ENCODE measurements at places on chromosomes 1 and 21.

GRCh38 chr21:18318156-18318555, 73.5 kb downstream of the CHODL start:
- no peak for DNase-seq

- no peak for DNase-seq
These were observed 334.6 kb downstream of the RGS7 start for GRCh38 chr1:241022366-241022765.

DNA sequence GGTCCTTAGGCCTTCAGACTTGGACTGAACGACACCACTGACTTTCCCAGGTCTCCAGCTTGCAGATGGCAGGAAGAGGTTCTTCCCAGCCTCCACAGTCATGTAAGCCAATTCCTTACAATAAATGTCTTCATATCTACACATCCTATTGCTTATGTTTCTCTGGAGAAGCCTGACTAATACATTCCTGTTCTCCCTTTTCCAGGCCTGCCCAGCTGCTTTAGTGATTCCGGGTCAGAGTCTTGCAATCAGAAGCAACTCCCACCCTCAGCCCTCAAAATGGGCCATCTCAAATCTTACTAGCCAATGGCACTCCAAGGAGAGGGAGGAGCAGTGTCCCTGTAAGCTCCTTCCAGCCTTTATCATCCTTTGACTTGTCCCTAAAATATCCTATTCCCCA, 16.4 kb upstream of the CPT2 start:
- DNase-seq: no peak

DNA sequence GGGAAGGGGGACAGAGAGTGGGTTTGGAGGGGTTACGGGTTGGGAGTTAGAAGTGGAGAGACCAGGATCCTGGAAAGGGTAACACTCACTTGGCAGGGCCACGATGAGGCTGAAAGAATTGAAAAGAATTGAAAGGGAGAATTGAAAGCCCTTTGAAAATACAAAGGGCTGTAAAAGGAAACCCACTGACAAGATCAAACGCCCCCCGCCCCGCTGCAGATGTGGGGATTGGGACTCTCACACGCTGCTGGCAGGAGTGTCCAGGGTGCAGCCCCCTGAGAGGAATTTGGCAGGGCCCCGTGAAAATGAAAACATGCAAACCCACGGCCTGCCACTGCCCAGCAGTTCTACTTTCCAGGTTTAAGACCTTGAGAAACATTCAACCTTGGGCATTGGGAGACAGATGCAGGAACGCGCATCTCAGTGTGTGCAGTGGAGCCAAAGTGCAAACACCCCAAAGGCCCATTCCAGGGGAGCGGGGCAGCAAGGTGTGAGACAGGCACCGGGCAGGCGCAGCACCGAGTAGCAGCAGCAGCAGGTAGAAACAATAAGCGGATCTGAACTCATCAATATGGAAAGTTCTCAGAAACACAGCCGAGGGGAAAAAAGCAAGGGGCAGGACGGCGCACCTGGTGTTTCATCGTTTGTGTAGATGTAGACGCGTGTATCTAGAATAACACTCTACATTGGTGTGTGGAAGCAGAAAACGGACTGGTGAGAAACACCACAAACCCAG, 8.3 kb upstream of the TNFRSF1B start:
- no peak for DNase-seq

DNA sequence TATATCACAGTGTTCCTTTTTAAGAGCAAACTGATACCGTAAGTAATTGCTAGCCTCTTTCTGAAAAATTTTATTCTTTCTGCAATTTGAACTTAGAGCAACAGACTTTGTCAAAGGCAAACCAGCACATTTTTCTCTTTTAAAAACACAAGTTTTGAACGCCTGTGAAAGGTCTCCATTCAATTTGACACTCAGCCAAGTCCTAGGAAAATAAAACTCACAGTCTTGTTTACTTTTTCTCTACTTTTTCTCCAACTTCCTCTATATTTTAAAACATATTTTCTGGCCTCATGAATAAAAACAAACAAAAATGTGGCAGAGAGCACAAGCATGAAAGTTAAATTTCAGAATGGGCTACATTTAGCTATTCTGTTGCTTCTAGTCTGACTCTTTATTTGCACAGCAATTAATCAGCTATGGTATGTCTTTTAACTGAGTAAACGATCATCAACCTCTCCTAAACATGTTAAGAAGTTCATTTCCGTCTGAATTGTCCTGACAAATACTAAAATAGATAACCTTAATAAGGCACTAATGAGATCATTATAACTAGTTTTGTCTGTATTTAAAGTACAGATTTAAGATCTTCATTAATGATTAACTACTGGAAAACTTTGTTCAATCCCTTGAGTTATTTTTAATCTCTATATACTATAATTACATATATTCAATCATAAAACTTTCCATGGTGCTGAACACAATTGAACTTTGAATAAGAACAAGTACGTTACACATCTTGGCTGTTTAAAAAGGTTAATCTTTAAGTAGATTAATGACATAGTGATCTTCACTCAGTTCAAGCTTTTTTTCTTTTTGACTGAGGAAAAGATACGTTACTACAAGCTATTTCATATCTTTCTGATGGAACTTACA, 550.6 kb downstream of the PTBP2 start:
- DNase-seq: no peak

GRCh38 chr1:15899266-15899665, 51.8 kb downstream of the SPEN start:
- no peak for DNase-seq

- no peak for DNase-seq
These were observed 128.2 kb downstream of the NFIA start for GRCh38 chr1:61210435-61211154.

DNA sequence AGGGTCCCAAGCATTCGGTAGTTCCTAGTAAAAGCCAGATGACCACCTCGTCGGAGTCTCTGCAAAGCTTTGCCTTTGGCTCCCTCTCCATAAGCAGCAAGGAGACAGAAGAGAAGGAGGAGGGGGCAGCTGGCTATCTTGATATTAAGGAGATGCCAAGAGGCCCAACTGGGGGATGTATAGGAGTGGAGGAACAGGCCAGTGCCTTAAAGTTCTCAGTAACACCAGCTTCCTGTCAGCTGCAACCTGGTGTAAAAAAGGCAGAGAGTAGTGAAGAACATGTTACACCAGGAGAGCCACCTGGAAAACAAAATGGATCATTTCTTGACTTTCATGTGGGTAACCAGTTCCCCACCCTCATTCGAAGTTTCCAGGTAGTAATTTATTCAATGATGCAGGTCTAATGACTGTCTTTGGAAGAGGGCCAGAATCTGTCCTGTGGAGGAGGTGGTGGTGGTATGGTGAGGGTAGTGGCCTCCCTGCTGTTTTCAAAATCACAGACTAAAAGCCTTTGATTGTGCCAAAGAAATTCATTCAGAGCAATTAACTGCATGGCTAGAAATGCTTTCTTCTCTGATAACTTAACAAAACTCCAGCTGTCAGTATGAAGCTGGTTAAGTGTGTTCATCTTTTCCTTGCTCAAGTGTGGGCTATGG, 27.3 kb downstream of the TMEM200B start:
- no peak for DNase-seq

DNA sequence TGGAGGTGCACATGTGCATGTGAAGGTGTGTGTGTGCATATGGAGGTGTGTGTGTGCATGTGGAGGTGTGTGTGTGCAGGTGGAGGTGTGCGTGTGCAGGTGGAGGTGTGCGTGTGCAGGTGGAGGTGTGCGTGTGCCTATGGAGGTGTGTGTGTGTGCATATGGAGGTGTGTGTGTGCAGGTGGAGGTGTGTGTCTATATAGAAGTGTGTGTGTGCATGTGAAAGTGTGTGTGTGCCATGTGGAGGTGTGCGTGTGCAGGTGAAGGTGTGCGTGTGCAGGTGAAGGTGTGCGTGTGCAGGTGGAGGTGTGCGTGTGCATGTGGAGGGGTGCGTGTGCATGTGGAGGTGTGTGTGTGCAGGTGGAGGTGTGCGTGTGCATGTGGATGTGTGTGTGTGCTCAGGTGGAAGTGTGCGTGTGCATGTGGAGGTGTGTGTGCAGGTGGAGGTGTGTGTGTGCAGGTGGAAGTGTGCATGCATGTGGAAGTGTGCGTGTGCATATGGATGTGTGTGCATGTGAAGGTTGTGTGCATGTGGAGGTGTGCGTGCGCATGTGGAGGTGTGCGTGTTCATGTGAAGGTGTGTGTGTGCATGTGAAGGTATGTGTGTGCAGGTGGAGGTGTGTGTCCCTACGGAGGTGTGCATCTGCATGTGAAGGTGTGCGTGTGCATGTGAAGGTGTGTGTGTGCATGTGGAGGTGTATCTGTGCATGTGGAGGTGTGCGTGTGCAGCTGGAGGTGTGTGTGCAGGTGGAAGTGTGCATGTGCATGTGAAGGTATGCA, 13.5 kb downstream of the C1orf74 start:
- no peak for DNase-seq

GRCh38 chr1:224331824-224332223, 1.9 kb upstream of the NVL start:
- no peak for DNase-seq

DNA sequence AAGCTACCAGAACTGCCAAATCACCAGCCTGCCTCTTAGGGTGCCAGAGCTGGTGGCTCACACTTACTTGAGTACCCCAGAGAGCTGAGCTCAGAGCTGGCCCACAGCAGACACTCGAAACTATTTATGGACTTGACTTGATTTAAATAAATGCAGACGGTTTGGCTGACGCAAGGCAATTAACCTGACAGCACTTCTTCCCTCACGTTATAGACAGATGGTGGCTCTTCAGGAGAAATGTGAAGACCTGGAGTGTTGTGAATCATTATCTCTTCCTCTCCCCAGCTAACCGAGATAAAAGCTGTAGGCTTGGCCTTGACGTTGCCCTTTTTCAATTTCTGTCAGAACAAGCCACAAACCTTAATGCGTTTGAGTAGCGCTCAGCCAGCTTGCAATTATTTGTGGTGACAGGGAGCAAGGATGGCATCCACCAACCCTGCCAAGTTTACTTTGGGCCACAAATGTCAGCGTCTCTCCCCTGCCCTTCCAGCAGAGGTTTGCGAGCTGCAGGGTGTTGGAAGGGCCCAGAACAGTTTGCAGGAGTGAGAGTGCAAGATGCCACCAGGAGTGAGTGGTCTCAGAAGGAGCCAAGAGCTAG, 34.0 kb upstream of the BCAR3 start:
- no peak for DNase-seq
